ENCODE measurements at places on chromosomes 1 and 21. TPM values are rescaled to one million over a fixed set of nuclear protein-coding genes. Genes with fewer than 3 reads are reported as not detected.

The TPTE gene
- total RNA-seq = not detected

The TSNAX gene
- total RNA-seq = 40.1 TPM

The ARHGAP30 gene
- under 0.01 TPM for total RNA-seq

The TTLL10 gene
- total RNA-seq = not detected

The EDN2 gene
- total RNA-seq = not detected

Measured in smooth muscle cell of bladder (primary cell).